Stimulated activated CD4-positive, alpha-beta T cell treated with anti-CD3 and anti-CD28 coated beads, TNF-alpha, amount 100 ng/mL, for 48 hours (primary cell): ENCODE measurements at places on chromosomes 11 and 22.

DNA sequence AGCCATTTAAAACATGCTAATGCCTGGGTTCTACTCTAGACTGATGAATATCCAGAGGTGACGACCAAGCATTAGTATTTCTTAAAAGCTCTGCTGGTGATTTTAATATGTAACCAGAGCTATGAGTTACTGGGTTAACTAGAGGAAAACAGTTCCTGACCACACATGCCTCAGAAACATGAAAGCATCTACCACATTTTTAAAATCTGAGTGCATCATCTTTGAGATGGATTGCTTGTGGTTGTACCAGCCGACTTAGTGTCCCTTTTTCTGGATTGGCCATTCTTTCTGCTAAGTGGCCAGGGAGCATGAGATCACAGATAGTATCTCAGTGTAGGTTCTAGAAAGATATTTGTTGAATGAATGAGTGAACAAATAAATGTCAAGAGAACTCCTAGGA, 152.4 kb downstream of the NTM start:
- no peak for DNase-seq

DNA sequence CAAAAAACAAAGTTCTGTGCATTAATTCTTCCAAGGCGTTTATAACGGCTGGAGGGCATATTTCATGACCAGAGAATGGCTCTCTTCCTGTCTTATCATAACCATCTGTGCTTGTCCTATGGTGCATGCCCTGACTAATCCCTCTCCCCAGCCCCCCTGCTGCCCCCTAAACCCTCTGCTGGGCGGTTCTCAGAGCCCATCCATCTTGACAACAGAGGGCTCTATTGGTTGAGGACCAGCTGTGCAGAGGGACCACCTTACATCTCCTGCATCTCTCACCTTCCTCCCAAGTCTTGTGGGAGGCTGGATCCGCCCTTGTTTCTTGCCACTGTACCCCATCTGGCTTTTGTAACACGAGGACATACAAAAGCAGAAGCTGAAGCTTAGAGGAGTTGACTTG, 282.1 kb downstream of the MIAT start:
- no peak for DNase-seq

- no peak for DNase-seq
Observed at GRCh38 chr11:121553389-121553788, 100.6 kb upstream of the SORL1-AS1 start.

DNA sequence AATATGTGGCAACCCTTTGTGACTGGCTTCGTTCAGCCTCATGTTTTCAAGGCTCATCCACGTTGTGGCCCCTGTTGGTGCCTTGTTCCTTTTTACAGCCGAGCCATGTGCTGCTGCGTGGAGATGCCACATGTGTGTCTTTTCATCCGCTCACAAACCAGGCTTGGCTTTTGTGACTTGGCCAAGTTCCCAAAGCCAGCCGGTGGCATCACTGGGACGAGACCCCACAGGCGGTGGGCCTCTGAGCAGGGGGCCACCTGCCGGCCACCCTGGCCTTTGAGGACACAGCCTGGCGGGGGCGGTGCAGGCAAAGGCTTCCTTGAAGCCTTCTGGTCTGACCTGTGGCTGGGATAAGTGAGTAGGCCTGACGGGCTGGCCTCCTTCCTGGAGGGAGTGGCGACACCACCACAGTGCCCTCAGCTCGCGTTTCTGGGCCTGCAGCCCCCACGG, 10.5 kb downstream of the GRK2 start:
- DNase-seq = no peak

DNA sequence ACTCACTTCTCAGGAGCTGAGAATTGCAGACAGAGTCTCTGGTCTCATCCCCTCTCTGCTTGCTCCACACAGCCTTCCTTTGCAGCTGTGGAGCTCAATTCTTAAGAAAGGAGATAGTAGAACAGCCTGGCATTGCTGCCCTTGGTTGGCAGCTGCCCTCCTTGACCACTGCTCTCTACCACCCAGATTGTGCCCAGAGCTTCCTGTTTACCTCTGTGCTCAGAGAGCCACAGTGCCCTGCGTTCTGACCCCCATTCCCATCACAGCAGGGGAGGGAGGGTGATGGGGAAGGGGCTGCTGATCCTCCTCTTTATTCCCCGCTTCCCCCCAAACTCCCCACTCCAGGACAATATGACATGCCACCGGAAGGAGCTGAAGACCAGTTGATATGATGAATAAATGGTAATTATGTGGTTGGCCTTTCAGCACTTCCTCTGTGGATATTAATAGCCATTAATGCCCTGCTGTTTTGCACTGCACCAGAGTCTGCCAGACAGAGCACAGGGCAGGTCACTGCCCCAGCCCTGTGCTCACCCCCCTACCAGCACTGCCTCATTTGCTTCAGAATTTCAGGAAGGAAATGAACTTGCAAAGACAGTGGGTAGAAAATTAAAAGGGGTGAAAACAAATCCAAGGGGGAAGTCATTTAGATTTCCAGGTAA, 426.8 kb upstream of the CADM1 start:
- no peak for DNase-seq

DNA sequence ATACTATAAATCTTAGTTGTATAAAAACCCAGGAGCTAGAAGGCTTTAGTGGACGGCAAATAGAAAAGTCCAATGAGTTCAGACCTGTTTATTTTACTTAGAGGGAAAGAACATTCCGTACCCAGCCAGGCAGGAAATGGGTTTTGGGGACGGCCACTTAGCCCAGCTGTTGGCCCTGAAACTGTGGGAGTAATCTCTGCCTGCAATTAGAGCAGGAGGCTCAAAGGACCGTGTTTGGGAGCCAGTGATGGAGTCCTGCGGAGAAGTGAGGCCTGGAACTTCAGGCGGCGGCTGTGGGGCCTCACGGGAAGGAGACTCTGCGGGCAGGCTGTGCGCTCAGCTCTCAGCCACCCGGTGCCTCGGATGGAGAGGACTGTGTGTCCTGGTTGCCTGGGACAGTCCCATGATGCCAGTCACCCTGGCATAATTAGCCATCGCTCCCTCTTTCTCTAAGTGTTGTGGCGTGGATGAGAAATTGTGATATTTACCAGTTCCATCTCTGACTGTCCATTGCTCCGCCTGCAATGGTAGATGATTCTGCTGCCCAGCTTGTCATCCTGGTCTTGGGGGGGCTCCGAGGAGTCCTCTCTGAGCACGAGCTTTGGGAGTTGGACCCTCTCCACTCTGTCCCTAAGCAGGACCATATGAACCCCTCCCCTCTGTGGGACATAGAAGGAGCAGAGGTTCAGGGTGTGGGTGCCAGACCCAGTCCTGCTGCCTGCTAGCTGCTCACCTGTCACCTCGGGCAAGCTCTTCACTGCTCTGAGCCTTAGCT, 530.3 kb downstream of the TBC1D22A start:
- DNase-seq = no peak

DNA sequence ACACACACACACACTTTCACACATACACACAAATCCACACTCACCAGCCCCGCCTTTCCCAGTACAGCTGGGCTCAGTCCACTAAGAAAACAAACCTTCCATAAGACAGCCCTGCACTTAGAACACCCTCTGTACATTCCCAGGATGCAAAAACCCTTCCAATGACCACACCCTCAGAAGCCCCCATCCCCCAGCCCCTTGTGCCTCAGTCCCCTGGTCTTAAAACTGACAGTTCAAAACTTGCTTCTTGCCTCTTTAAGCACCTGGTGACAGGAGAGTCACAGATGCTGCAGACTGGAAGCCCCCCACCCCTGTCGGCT, 23.0 kb downstream of the APLNR start:
- no peak for DNase-seq

DNA sequence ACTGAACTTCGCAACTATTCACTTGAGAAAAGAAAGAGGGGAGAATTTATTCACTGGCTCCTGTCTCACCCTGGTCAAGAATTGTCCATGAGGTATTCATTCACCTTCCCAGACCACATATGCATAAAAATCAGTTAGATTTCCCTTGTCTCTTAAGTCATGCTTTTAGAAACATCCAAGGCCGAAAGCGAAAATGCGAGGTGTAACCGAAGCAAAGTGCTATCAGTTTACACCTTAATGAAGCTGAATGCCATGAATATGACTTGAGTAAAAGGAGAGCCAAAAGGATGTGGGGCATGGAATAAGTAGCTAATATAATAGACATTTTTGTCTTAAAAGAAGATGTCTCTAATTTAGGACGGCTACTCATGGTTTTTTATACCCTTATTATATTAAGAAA, 965.6 kb upstream of the CHORDC1 start:
- no peak for DNase-seq

DNA sequence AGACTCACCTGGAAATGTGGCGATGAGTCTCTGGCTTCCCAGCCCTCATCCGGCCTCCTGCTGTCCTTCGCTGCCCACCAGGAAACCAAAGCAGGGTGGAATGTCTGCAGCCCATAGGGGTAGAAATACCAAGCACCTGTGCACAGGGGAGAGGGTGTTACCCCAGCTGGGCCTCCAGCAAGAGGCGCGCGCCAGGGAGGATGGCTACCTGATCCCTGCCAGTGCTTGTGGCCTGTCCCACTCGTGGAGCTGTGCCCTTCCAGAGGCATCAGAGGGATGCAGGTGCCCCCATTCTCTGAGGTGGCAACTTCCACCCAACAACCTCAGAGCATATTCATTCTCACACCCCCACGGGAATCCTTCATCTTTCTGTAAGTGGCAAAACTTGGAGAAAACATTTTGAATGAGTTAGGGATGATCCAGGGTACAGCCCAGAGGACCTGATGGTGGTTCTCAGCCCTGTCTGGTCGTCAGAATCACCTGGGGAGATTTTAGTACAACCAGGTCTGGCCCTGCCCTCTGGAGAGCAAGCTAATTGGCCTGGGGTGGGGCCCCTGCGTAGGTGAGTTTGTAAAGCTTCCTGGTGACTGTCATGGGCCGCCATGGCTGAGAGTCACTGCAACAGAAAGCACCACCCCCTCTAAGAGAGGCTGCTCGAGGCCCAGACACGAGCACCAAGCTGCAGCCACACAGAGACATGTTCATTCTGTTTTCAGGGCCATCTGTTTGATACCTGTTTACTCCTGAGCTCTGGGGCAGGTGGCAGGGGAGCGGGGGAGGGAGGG, 9.9 kb downstream of the SUN2 start:
- no peak for DNase-seq
